ENCODE measurements at places on chromosomes 7 and 10. TPM values are rescaled to one million over a fixed set of nuclear protein-coding genes. Genes with fewer than 3 reads are reported as not detected.

- H3K4me3 ChIP-seq: peak within 1 kb of the TSS; percentile 59
- peaks cover 55% of the 10 kb centered on the region for H3K4me1 ChIP-seq
- peak within 1 kb of the TSS; percentile 91 for H3K27ac ChIP-seq
- H3K27me3 ChIP-seq: no peaks in the 10 kb centered on the region
- H3K36me3 ChIP-seq: no peaks in the 10 kb centered on the region
- peak; percentile 93 for DNase-seq
Measured at GRCh38 chr10:124092860-124093773, at the start of gene CHST15. Gene CHST15, minus strand, starts transcription at chr10:124093598. Its CDS starts 47,386 bp downstream, at chr10:124046212.

DNA sequence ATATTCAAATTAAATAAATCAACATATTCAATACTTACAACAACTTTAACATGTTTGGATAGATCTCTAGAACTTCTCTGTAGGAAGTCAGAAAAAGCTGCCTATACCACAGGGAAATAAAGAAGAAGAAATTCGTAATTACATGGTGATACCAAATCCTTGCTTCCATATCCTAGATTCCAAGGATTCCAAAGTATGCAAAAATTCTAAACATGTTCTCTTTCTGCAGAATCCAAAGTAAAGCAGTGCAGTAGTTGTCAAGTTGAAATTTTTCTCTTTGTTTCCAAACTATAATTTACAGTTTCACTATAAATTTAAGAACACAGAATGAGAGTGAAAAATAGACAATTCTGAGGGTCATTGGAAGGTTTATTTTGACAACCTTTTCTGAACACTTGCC, 233.7 kb upstream of the PTN start:
- DNase-seq: no peak
- no peak overlapping the region for H3K4me3 ChIP-seq
- no peaks in the 10 kb centered on the region for H3K27me3 ChIP-seq
- H3K27ac ChIP-seq: no peak overlapping the region

DNA sequence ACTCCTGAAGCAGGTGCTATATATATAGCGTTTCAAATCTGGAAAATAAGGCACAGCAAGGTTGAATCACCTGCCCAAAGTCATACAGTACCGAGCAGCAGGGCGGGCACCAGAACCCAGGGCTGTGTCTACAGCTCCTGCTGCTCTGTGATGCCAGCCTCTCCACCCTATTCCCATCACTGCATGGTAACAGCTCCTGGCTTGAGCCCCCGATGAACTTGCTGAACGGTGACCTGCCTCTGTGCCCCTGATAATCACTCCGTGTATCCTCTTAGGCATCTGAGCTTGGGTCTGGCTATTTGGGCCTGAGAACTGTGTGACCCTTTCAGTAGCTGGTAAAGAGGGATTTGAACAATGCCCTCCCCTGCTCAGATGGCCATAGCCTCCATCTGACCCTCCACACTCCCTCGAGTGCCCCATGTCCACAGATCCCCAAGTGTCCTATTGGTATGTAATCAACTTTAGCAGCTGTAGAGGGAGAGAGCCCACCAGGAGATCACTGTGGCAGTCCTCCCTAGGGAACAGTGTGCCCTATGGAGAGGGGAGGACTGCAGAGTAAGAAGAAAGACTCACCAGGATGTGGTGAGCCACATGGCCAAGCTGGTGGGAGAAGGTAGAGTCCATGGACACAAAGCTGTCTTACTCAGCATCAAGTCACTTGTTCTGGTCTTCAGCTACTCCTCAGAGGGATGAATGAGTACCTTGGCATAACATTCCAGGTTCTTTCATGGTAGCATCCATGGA, 1.1 kb upstream of the ARHGAP22 start:
- DNase-seq: peak; percentile 13
- peaks cover 21% of the 10 kb centered on the region for H3K4me1 ChIP-seq
- no peaks in the 10 kb centered on the region for H3K27me3 ChIP-seq
- H3K27ac ChIP-seq: peak overlapping the region; percentile 43

SNCG gene
- total RNA-seq: 5.7 TPM

DNA sequence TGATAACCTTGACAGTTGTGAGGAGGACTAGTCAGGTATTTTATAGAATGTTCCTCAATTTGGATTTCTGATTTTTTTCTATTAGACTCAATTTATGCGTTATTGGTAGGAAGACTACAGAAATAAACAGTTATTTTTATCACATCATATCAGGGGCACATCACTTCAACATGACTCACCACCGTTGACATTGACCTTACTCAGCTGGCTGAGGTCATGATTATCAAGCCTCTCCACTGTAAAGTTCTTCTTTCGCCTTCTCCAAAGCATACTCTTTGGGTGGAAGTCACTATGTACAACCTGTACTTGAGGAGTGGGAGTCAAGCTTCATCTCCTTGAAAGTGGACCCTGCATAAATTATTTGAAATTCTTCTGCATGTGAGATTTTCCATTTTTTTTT, 194.3 kb upstream of the IGFBP3 start:
- H3K36me3 ChIP-seq: no peaks in the 10 kb centered on the region
- no peaks in the 10 kb centered on the region for H3K4me1 ChIP-seq
- no peak overlapping the region for H3K4me3 ChIP-seq
- no peak for DNase-seq
- H3K27ac ChIP-seq: no peak overlapping the region
- no peaks in the 10 kb centered on the region for H3K27me3 ChIP-seq

DNA sequence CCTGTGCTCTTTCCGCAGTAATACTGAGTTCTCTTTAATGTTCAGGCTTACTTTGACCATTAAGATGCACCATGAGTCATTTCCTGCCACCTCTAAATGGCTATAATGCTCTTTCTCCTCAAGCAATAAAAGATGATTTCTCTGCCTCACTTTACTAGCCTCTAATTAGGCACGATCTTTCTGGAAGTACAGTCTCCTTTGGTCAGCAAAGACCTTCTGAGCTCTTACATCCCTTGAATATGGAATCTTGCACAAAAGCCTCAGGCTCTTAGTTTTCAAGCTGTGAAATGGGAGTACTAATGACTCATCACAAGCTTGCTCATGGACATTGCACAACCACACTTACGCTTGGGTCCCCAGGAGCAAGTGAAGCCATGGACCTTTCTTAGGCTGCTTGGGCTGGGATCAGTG, 85.9 kb downstream of the FRMD4A start:
- H3K27ac ChIP-seq: no peak overlapping the region
- no peaks in the 10 kb centered on the region for H3K36me3 ChIP-seq
- H3K4me1 ChIP-seq: no peaks in the 10 kb centered on the region
- no peaks in the 10 kb centered on the region for H3K27me3 ChIP-seq
- DNase-seq: no peak

- no peaks in the 10 kb centered on the region for H3K36me3 ChIP-seq
- H3K4me3 ChIP-seq: no peak overlapping the region
- no peaks in the 10 kb centered on the region for H3K27me3 ChIP-seq
- no peak overlapping the region for H3K27ac ChIP-seq
Measured at GRCh38 chr10:120749072-120749471, 102.1 kb upstream of the WDR11 start.

DNA sequence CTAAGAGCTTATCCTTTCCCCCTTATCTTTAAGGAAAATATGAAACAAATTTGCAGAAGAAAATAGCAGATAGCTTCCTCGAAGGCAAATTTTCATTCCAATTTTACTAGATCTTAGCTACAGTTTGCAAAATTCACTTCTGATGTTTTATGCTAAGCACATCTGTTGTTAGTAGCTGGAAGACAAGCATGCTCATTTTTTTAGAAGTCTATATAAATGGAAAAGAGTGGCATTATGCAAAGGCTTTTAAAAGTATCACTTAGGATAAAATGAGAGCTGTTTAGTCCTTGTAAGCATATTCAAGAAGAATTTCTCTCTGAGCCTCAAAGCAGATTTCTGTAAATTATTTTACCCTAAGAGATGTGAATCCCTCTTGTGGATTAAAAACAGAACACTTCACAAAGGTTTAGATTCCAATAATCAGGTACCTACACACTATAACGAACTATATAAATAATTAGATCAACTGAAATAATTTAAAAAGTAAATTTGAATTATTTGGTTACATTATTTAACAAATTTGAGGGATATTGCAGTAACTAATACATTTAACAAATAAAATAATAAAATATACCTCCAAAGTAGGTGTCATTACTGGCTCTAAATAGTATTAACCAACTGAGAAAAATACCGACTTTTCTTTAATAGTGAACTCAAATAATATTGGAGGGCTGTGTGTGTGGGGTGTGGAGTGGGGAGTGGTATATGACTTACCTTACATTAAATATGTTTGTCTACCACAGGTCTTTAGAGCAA, 307.1 kb downstream of the SEMA3D start:
- H3K36me3 ChIP-seq: no peaks in the 10 kb centered on the region
- no peak overlapping the region for H3K27ac ChIP-seq
- DNase-seq: no peak
- H3K4me1 ChIP-seq: no peaks in the 10 kb centered on the region
- no peaks in the 10 kb centered on the region for H3K27me3 ChIP-seq
- no peak overlapping the region for H3K4me3 ChIP-seq

DNA sequence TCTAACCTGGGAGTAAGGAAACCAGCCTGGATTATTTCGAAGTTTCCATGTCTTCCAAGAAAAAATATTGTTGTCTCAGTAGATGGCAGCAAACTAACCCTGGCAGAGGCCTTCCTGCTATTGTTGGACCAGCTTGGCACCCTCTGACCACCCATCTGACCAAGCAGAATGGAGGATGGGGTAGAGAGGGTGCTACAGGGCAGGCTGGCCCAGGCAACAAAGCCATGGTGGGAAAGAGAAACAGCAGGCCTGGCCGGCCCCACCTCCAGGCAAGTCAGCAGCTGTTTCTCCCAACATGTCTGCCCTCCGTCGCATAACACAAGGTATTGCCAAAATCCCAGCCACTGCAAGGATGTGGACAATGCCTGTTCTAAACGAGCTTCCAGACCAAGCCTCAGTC, 95.0 kb downstream of the FAM53B start:
- H3K27ac ChIP-seq: peak overlapping the region; percentile 87
- H3K27me3 ChIP-seq: no peaks in the 10 kb centered on the region
- H3K4me3 ChIP-seq: no peak overlapping the region
- no peak for DNase-seq
- H3K36me3 ChIP-seq: no peaks in the 10 kb centered on the region
- H3K4me1 ChIP-seq: peaks cover 81% of the 10 kb centered on the region

DNA sequence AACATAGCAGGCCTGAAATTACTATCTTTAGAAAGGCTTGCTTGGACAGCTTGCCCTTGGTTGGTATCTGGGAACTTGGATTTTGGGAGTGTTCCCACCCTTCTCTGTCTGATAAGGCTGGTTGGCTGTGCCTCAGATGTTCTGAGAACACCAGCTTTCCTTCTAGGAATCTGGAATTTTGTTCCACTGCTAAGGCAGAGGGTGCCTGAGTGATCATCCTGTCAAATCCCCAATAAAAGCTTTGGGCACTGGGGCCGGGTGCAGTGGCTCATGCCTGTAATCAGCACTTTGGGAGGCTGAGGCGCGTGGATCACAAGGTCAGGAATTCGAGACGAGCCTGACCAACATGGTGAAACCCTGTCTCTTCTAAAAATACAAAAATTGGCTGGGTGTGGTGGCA, 5.0 kb downstream of the TRUB1 start:
- no peak overlapping the region for H3K4me3 ChIP-seq
- H3K36me3 ChIP-seq: no peaks in the 10 kb centered on the region
- no peak overlapping the region for H3K27ac ChIP-seq
- no peaks in the 10 kb centered on the region for H3K27me3 ChIP-seq
- peaks cover 11% of the 10 kb centered on the region for H3K4me1 ChIP-seq

GRCh38 chr10:49040601-49041000, 74.7 kb downstream of the VSTM4 start:
- H3K4me1 ChIP-seq: no peaks in the 10 kb centered on the region
- H3K4me3 ChIP-seq: no peak overlapping the region
- DNase-seq: no peak
- no peaks in the 10 kb centered on the region for H3K36me3 ChIP-seq

DNA sequence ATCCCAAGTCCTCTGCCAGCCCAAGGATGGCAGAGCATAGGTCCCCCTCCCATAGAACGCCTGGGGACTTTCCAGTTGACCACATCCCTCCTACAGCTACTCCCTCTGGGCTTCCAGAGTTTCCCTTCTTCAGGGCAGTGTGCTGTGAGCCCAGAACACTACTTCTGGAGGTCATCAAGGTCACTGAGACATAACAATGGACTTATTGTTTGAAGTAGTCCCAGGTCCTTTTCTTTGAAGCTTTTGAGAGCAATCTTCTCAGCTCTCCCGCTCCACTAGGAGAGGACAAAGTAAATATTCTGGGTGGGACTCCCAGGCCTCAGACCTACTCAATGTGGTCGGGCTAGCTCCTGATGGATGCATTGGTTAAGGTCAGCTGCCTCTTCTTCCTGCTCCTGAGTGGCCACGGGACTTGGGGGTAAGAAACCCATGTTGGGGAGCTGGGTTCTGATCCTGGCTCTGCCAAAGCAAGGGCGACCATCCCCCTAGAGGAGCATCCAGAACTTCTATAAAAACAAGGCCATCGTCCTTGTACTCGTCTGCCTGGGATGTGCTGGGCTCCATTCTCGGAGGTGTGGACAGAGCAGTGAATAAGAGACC, 83.5 kb upstream of the DDC start:
- no peak overlapping the region for H3K4me3 ChIP-seq
- DNase-seq: no peak
- peaks cover 11% of the 10 kb centered on the region for H3K4me1 ChIP-seq

IKZF1 gene
- 46.2 TPM for total RNA-seq

GRCh38 chr7:7732621-7733281, 14.3 kb upstream of the RPA3 start:
- DNase-seq: no peak
- H3K4me3 ChIP-seq: no peak overlapping the region
- no peaks in the 10 kb centered on the region for H3K27me3 ChIP-seq
- H3K36me3 ChIP-seq: no peaks in the 10 kb centered on the region
- no peak overlapping the region for H3K27ac ChIP-seq

PNLIPRP2 gene
- not detected for total RNA-seq

Measured in upper lobe of left lung (tissue), 6 donors.